ENCODE measurements at places on chromosomes 3 and 15.

GRCh38 chr3:86379280-86379679 lies 611.7 kb downstream of the VGLL3 start:
- DNase-seq: no peak

DNA sequence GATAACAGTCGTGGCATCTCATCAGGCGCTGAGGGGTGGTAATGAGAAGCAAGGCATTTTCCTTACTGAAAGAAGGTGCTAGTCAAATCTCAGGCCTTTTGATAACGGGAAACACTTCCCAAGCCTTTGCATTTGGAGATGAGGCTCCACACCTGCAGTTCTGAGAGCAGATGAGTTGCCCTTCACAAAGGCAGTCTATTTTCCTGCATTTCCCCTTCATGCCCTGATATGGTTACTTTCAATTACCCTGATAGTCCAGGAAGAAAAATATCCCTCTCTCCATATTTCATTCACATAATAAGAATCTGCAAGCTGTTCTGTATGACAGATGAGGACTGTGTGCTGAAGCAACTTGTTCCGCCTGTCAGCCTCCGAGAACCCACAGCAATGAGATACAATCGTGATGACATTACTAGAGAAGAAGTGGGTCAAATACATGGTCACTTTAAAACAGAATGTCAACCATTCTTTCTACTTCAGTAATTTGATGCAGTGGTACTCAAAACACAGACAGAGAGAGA lies 25.0 kb downstream of the FHIT start:
- DNase-seq: no peak

DNA sequence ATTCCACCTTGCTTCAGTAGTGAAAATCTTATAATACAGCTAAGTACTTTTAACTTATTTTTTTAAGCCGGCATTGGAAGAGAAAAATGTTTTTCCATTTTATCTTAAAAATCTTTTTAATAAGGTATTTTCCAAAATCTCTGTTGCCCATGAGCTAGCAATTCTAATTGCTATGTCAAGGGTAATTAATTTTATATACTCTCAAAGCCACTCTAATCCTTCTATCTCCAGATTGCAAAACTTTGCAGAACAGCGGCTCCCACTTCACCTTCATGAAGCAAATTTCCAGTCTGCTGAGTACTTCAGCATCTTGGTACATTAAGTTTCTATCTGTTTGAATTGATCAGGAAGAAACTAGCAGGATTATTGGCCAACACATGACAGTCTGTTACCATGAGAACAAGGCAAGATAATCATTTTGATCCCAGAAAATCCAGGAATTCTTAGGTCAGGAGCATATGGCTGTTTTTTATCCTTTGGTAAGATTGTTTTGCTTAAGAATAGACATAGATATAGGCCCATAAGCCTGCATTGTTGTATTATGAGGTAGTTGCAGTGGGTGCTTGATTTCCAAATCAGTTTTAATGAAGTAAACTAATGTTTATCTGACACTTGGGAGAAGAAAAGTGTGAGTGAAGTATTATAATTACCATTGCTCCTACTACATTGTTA lies 6.0 kb downstream of the TIPARP start:
- no peak for DNase-seq

GRCh38 chr3:193391902-193392301 lies 13.3 kb upstream of the ATP13A5 start:
- DNase-seq: no peak

GRCh38 chr3:107913701-107914100 lies 177.1 kb downstream of the CD47 start:
- no peak for DNase-seq

GRCh38 chr3:117263270-117263669 lies 553.7 kb downstream of the TUSC7 start:
- DNase-seq: no peak

GRCh38 chr3:114498539-114499370 lies 204.9 kb downstream of the TIGIT start:
- DNase-seq: no peak

DNA sequence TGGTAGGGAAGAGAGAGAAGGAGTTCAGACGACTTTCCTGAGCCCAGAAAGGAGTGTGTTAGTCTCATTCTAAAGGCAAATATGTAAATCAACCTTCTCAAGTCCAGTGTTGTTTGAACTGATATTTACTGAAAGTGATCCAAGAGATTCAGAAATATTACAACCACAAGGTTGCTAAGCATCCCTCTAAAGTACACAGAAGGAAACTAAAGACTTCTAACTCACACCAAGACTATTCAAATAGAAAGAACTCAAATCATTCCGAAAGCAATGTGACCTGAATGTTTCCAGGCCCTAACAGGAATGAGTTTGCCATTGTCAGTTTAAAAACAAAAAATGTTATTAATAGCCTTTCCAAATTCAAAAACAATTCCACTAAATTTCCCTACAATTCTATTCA lies 56.9 kb upstream of the VGLL3 start:
- DNase-seq: no peak

DNA sequence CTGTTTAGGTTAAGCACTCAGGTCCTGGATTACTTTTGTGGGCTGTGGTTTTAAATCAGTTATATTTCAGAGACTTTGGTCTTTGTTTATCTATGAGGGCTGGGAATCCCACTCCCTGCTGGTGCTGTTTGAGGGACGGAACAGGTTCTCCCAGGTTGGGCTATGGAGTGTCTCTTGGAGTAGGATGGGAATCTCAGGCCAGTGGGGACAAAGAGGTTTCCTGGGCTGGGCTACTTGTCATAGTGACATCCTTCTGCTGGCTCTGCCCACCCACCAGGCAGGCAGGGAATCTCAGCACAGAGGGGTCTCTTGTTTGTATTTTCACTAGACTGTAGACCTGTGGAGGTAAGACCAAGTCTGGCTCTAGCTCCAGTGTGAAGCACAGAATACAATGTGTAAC lies 47.2 kb upstream of the UBE3A start:
- DNase-seq: no peak

DNA sequence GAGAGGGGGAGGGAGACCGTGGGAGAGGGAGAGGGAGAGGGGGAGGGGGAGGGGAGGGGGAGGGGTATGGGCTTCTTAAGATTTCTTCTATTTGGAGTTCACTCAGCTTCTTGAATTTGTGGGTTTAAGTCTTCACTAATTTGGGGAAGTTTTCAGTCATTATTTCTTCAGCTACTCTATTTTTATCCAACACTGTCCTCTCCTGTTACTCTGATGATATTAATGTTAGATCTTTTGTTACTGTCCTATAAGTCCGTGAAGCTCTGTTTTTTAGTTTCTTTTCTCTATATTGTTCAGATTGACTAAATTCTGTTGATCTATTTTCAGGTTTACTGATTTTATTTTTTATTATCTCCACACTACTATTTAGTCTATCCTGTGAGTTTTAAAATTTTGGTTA lies 351.5 kb upstream of the TPM1 start:
- no peak for DNase-seq

DNA sequence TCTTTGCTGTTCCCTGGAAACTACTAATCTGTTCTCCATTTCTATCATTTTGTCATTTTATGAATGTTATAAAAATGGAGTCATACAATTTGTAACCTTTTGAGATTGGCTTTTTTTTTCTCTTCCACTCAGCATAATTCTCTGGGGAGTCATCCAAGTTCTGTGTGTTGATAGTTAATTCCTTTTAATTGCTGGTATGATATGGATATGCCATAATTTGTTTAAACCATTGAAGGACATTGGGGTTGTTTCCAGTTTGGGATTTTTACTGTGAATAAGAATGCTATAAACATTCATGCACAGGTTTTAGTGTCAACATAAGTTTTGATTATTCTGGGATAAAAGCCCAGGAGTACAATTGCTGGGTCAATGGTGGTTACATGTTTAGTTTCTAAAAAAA lies 279.4 kb downstream of the WNT5A start:
- no peak for DNase-seq

DNA sequence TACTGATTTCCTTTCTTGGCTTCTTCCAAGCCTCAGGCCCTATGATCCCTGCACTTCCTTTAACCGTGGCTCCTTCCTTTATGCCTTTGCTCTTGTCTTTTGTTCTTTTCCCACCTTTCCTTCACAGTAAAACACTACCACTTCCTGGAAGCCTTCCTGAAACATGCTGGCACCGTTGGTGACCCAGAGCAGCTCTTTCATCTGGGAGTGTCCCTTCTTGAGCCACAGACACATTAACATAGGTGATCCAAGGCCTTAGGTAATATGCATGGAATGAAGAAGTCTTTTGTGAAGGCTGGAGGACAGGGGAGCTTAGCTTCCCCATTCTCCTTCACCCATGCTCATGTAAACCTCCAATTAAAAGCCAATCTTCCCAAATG lies 39.4 kb downstream of the AMOTL2 start:
- no peak for DNase-seq

GRCh38 chr15:48267766-48268165 lies 61.7 kb downstream of the SLC12A1 start:
- DNase-seq: no peak

GRCh38 chr3:190620886-190621608 lies 107.2 kb downstream of the IL1RAP start:
- no peak for DNase-seq

GRCh38 chr15:40923551-40923950 lies 5.6 kb upstream of the DLL4 start:
- DNase-seq: no peak

Data from stimulated activated CD4-positive, alpha-beta T cell treated with anti-CD3 and anti-CD28 coated beads, Interleukin-2, amount 100 ng/mL, for 48 hours (primary cell).